Activated T-cell treated with anti-CD3 and anti-CD28 coated beads, Interleukin-2, amount 50 U/mL, for 48 hours (primary cell): ENCODE measurements at places on chromosomes 6 and 20.

DNA sequence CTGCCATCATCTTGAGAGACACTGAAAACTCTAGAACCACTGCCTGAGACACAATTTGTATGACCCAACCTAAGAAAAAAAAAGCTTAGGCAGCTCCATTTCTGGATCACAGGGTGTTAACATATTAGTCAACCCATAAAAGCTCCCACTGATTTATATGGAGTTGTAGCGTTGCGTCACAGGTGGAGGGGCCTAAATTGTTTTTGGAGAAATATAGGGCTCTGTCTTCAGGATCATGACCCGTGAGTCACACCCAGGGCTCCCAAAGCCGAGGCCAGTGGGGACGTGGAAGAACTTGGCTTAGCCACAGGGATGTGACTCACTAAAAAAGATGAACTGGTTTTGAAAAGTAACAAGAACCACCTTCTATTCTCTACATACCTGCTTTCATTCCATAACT lies 116.5 kb upstream of the BMP2 start:
- DNase-seq, result no peak

DNA sequence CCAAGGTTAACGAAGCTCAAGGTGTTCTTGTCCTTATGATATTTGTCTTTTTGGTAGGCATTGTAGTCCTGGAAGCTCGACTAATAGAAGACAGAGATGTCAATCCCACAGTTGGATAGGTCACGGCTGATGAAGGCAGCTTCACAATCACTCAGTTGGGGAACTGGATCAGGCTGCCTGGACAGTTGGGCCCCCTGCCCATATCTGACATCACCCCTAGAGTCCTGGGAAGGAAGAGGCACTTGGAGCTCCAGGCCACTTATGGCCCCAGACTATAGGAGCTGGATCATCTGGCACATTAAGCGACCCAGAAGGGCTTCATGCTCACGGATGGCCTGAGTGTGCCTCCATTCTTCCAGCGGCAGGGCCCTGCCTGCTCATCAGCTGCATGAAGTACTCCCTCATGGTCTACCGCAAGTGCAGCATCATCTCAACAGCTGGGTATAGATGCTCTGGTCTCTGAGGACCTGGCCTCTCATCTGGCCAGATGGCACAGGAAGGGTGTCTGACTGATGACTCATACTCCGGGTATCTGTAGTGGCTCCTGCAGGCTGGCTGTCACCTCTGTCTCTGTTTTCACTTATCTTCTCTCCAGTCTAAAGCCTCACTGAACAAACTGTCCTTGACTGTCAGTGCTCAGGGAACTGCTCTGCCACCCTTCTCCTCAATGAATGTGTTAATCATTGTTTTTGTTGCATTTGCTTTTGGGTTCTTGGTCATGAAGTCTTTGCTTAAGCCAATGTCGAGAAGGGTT lies 29.2 kb upstream of the SSR1 start:
- DNase-seq, result no peak

DNA sequence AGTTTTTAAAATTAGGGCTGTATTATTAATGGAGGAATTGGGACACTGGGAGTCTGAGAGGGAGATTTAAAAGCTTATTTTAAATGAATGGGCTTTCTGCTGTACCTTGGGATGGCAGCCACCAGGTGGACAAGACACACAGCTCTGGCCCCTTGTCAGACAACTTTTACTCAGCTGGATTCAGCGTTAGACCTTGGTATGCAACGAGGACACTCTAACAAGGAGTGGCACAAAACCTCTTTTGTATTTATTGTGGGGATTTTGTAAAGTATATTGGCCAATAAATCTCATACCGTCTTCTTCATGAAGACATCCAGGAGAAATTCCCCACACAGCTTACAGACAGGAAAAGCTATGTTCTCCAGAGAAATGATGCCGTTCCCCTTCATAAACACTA lies 105.7 kb downstream of the LCA5 start:
- no peak for DNase-seq

DNA sequence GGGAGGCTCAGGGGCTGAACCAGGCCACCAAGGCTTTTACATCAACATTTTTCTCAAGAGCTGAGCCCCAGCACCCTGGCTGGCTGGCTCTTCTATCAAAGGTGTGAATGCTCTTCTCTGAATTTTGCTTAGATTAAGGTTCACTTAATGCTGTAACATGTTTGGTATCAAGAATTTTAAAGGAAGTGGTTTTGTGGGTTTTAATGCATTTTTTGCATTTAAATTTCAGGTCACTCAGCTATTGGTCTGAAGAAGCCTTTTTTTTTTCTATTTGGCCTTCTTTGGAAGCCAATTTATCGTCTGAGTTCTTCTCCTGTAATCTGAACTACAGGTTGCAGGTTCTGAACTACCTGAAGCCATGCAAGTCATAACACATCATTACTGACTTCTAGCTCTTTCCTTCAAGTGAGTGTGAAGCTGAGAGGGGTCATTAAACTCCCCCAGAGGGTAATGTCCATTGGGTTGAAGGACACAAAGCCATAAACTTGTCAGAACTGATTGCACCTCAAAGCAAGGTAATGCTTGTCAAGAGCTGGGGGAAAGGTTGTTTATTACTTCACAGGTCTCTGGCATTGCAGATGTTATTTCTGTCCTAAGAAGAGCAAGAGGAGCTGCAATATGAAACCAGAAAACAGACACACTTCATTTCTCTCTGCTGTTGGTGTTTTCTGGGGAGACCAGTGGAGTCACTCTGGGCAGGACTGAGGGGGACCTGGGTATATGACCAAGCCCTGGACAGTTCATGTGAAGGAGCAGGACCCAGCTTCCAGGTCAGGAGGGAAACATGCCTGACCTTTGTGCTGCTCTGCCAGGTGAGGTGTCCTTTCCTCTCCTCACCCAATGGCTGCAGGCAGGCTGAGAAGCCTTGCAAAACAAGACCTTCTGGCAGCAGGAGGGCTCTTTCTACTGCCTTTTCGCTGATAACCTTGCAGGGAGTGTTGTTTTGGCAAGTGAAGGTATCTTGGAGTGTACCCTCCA lies 26.1 kb upstream of the NEDD9 start:
- no peak for DNase-seq

DNA sequence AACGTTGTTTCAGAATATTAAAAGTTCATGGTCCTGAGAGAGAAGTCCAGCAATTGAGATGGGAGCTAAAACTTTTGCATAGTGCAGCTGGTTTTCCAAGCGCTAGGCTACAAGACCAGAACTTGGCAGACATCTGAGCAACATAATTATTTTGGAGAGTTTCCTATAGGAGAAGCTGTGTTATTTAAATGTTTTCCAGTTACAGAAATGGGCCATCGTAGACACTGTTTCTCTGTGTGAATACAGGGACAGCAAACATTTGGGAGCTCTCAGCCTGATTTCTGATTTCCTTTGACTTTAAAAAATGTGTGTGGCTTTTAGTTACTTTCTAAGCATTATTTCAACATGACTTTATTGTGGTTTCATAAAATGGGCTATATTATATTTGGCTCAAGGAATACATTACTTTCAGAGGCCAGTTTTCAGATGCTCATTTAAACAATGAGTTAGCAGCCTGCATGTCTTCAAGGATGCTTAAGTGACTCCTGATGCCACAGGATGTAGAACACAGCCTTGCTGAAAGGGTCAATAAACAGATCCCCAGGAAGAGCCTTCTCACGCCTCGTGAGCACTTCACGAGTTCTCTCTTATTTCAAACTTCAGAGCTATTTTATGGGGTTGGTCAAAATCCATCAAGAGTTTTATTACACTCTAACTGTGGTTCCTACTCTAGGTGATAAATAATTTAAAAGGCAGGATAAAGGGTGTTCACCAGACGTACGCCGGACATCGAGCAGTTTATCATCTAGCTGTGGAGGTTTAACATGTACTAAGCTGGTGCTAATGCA lies 193.8 kb downstream of the SMOC2 start:
- no peak for DNase-seq

- DNase-seq, result no peak
Observed at GRCh38 chr20:43798291-43799149, 71.7 kb upstream of the GTSF1L start.

GRCh38 chr20:37223053-37223452 lies 38.6 kb downstream of the GHRH start:
- no peak for DNase-seq

DNA sequence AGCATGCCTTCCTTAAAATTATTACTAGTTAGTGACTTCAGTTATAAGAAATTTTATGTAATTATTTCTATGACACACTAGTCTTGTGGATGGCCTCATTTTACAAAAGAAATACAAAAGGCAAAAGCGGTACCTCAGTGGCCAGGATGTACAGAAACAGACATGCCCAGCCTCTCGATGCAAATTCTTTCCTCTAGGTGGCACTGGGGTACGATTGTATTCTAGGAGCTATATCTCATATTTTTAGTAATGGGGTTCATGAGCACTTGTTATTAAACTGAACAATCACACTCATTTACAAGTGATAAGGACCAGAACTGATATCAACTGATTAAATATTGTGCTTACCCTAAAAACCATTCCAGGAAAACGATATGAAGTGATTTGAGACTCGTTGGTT lies 59.8 kb downstream of the SOD2 start:
- DNase-seq, result no peak

GRCh38 chr6:36678488-36679042 lies at the start of gene CDKN1A:
Gene CDKN1A (plus strand): TSS chr6:36678714. CDS start chr6:36684102, 5,388 bp downstream.
- peak; percentile 79 for DNase-seq

DNA sequence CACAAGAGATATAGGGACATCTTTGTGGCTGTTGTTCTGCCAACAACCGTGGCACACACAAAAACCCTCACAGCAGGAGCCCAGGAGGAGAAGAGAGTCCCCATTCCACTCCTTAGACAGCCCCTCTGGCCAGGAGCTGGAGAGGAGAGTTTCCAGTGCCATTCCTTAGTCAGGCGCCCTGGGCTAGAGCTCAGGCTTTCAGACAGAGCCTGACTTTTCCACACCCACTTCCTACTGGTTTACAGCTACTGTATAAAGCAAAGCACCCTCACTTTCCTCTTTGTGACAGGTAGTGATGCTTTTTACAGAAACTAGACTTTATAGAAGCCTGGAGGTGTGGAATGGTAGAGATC lies 145.9 kb downstream of the SYCP2 start:
- DNase-seq, result no peak

- no peak for DNase-seq
Observed at GRCh38 chr6:34981951-34982350, 92.9 kb downstream of the ANKS1A start.

DNA sequence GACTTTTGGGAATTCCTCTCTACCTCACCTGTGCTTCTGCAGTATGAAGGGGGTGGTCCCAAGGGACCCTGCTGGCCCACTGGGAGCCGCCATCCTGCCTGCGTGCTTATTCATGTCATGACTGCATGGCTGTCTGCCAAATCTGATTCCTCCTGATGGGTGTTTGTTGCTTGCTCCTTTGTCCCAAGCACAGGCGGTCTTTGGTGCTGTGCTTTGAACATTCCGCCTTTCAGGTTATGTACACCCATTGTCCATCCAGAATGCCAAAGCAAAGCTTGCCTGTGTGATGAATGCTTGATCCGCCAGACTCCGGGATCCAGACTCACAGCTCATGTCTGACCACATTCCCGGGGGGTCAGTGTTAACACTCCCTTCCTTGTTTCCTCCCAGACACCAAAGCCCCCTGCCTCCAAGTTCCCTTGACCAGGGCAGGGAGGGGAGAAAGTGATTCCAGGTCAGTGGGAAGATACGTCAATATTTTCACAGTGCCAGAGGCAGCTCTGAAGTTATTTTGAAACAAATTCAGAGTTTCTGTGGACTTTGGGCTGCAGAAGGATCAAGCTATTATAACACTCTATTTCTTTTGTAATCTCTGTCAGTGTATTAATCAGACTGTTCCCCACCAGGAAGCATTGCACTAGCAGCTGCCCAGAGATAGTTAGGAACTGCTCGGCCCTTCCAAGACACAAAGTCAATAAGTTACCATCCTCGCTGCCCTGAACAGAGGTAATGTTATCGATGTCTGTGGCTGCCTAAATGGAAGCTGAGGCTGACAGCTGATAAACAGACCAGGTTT lies 9.5 kb downstream of the DAAM2 start:
- DNase-seq, result no peak

DNA sequence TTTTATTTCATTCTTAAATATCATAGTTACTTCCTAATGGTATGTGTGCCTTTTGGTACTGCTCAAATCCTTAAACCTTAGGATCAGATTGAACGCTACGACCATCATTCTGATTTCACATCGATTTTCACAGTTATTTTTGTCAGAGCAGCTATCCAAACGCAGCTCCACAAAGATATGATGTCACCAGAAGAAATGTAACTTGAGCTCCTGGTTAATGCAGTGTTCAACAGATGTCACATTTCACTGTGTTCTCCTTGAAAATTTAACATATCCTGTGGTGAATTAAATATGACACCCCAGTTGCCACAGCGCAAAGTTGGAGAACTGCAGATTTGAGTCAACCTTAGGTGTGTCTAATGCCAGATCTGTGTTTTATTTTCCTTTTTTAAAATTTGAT lies 81.4 kb downstream of the CTNNBL1 start:
- no peak for DNase-seq

- DNase-seq, result no peak
Observed at GRCh38 chr6:5412017-5412416, 150.7 kb downstream of the FARS2 start.

DNA sequence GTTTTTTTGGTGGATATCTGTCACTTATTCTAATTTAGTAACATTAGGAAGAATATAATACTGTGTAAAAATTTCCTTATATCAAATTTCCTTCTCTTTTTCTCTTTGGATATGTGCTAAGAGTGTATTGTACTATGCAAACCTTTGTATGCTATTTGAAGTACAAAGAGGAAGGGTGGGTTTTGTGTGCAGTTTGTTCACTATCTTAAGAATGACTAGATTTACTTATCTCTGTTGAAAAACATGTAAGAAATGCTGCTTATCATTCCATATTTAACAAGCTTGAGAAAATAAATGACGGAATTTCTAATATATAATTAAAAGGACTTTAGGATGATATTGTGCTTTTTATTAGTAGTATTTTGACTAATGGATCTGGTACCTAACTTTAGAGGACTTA lies 13.1 kb downstream of the CD2AP start:
- no peak for DNase-seq

GRCh38 chr6:54515713-54516112 lies 207.5 kb downstream of the TINAG start:
- DNase-seq, result no peak

DNA sequence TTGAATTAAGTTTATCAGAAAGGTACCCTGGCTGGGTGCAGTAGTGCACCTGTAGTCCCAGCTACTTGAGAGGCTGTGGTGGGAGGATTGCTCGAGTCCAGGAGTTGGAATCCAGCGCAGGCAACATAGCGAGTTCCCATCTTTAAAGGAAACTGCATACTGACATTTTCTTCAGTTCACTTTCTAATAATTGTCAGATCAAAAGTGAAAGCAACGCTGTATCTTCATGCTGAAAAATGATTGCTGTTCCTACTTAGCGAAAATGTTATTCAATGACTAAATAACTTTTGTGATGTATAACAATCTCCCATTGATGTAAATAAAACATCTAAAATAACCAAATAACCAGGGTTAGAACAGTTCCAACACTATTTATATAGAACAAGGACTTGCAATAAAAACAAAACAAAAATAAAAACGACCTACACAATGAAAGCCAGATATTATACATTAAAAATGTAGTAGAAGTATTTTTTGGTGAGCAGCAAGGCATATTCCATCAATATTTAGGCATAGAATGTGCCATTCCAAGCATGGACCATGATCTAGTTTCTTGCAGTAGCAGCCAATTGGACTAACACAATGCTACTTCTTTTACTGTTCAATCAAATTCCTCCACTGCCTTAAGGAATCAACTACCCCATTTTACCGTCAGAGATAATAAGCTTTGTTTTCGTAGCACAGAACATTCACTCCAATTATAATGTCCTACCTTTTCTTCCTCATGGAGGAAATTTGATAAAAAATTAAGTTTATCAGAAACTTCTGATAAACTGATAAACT lies 1.5 kb downstream of the LATS1 start:
- no peak for DNase-seq
